ENCODE measurements at places on chromosomes 7 and 10.

DNA sequence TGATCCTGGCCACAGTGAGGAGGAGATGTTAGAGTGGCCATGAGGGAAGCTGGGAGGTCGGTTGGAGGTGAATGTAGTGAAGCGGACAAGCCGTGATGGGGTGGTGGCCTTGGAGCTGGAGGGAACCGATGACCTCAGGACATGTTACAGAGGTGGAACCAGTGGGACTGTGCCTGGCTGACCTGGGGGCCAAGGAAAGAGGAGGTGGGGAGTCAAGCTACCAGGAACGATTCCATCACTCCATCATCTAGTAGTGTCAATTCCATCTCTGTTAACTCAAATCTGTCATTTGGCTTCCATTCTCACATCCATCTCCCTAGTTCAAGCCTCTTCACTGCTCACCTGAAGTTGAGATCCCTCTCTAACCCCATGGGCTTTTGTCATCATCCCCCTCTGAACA lies 102.4 kb upstream of the LYZL2 start:
- no peak for DNase-seq

- DNase-seq = no peak
Measured at GRCh38 chr7:12754179-12754578, 66.7 kb downstream of the ARL4A start.

DNA sequence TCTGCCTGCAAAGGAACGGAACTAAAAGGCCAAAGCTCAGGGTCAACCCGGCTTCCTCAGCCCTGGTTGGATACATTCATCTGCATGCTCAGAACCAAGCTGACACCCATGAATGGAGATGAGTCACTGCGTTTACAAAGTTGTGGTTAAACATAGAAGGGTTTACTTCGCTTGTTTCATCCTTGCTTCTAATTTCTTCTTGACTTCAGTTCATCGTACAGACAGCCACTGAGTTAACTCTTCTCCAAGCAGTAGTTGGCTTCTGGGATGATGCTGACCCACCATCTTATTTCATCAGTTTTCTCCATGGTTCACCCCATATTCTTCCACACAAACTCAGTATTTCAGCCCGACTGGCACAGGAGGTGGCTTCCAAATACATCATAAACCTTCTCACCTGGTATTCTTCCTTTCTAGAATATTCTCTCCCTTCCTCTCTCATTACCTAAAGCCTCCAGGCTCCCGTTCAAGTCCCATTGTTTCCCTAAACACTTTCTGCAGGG lies 166.3 kb upstream of the RNF32 start:
- no peak for DNase-seq

DNA sequence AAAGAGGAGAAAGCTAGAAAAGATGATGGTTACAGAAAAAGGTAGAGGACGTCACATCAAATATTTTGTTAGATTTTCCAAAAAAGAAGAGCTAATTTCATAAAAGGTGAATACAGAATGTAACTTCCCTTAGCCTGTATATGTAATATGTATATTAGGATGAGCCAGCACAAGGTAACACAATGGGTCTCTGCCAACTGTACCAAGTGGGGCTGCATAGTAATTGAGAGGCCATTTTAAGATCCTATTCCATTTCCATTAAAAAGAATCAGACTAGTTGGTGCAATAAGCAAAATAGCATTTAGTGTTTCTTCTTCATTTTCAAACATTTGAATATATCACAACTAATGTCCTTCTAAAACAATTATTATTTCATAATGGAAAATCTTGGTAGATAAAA lies 134.6 kb downstream of the SEMA3A start:
- DNase-seq = no peak

DNA sequence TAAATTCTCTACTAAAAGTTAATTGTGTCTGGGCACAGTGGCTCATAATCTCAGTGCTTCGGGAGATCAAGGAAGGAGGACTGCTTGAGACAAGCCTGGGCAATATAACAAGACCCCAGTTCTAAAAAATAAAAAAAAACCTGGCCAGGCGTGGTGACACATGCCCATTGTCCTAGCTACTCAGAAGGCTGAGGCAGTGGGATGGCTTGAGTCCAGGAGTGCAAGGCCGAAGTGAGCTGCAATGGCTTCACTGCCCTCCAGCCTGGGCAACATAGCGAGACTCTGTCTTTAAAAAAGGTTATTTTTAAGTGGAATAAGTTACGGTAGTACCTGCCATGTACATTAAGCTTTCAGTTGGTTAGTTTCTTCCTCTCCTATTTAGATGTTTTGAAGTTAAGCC lies 28.9 kb downstream of the CDK14 start:
- no peak for DNase-seq

- DNase-seq = no peak
Measured at GRCh38 chr10:119872610-119872859, at the start of gene MCMBP. TSS of gene MCMBP (minus strand) at chr10:119872843. CDS start at chr10:119872584, 259 bp downstream.

- no peak for DNase-seq
Measured at GRCh38 chr7:157615101-157615817, 278.5 kb downstream of the DNAJB6 start.

- no peak for DNase-seq
Measured at GRCh38 chr7:317643-318405, 27.9 kb downstream of the FOXL3 start.

DNA sequence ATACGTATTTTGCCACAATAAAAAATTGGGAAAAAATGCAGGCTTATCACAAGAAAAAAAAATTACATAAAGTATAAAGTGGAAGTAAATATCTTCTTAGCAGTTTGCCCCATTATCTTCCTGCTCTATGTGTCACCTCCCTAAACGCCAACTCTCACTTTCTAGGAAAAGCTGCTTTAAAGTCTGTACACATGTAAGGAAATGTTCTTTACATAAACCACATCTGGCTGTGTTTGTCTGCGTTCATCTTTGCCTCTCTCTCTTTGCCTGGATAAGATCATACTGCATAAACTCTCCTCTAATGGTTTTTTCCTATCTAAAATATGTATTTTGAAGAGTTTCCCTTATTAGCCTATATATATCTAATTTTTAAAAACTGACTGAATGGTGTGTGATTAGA lies 23.0 kb upstream of the UMAD1 start:
- no peak for DNase-seq

- no peak for DNase-seq
Measured at GRCh38 chr7:14818871-14819270, 83.7 kb downstream of the DGKB start.

DNA sequence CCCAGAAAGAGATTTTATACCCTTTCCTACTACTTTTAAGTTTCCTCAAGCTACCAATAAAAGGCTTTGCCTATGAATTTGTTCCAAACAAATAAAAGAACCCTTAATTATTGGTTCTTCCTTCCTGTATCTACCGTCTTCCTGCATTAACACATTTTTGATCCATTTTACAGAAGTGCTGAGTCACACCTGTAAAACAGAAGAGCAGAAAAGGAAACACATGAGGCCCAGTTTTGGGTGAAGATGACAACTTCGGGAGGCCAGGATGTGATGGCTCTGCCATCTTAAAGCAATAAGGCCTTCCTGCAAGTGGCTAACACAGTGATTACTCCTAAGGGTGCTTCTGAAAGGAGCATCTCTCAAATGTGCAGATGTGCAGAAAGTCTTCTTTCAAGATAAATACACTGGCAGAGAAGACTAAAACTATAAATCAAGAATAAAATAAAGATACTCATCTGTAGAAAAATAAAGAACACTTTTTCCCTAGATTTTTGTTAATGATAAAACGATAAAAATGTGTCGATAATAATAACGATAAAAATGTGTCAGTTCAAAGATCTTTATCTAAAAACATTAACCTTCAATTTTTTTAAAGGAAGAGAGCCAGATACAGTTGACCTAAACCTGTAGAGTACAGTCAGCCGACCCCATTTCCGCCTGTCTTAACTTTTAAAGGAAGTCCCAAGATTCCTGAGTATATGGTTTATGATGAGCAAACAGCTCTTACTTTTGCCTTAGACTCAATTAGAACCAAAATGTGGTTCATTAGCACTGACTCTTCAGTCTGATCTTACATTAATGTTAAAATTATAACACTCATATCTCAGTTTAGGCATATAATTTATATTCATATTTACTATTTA lies 108.6 kb downstream of the UBE2H start:
- peak; percentile 20 for DNase-seq

DNA sequence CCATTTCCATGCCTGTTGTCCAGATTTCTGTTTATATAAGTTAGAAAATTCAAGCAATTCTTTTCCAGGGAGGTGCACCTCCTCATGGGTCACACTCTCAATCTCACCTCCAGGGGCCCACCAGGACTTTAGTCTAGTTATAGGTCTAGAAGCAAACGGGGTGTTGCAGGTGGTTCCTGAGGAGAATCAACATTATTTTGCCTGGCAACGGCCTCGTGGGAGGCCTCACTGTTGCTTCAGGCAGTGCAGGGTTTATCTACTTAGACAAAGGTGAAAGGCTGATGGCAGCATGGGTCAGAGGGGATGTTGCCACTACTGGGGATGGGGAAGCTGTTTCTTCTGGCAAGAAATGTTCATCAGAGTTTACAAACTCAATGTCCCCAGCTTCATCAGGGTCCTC lies 56.7 kb upstream of the LRRC18 start:
- no peak for DNase-seq

- DNase-seq = no peak
Measured at GRCh38 chr7:155107126-155107525, 37.0 kb downstream of the HTR5A start.

GRCh38 chr7:88484551-88484950 lies 177.9 kb upstream of the STEAP4 start:
- DNase-seq = no peak

DNA sequence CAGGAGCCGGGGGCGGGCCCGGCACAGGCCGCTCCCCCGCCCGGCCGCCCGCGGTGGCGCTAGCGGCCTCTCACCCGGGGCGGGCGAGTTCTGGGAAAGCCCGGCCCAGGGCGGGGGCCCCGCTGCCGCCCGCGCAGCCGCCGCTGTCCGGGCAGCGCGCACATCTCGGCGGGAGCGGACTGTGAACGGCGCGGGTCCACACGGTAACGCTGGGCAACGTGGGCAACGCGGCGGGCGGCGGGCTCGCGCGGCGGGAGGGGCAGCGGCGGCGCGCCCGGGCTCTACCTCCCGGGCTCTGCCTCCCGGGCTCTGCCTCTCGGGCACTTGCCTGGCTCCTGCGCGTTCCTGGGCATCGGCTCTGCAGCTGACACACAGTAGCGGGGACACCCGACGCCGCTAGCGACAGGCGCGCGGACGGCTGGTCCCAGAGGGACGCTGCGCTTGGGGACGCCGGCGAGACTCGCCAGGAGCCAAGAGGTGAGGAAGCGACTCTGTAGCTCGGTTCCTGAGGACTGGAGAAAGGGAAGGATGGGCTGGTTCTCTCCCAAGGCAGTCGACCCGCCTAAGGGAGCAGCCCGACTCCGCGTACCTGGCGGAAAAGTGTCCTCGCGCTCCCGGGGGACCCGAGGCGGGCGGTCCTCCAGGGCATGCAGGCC lies at the start of gene PLCE1:
PLCE1 (plus strand) TSS at position 150 of the 656 bp plus-strand sequence. CDS start 37,116 bp downstream, outside the sequence.
- DNase-seq = no peak

DNA sequence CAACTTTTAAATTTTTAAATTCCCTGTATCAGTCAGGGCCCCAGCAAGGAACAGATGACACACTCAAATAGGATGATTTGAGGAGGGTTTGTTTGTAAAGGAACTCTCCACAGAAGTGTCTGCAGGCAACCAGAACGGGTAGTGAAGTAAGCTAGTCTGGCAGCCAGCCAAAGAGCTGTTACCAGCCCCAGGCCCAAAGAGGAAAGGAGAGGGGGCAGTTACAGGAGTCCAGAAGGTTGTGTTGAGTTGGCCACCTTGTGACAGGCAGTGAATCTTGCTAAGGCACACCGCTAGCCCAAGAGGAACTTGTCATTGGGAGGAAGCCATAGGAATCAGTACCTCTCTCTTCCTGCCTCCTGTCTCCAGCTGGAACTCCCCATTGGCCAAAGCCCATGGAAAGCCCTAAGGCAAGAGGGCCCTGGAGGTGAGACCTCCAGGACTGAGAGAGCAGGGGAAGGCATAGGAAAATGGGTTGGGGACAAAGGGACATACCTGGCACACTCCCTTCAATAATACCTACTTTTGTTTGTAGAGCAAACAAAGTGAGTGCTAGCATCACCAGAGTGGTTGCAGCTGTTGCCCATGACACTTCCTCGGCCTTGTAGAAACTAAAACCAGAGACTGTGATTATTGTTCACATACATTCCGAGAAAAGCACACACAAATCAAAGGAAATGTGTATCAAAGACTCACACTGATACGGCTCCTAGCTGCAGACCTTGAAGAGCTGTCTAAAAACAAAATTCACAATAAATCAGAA lies 25.4 kb upstream of the GATAD1 start:
- DNase-seq = peak; percentile 18

DNA sequence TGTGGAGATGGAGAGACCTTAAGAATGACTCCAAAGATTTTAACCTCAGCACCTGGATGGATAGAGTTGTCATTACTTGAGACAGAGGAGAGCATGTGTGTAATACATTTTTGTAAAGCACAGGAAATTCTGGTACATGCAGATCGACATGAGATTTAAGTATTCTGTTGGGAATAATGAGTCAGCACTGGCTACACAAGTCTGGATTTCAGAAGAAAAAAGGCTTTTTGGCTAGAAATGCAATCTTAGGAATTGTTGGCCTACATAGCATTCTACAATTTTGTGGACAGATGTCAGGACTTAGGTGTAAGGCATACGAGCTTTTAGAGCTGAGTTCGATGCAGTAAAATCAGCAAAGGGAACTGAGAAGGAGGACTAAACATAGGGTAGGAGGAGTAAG lies 24.1 kb upstream of the ANKRD30A start:
- DNase-seq = no peak

- DNase-seq = no peak
Measured at GRCh38 chr10:132764108-132764507, 21.8 kb downstream of the NKX6-2 start.

- DNase-seq = no peak
Measured at GRCh38 chr10:29681676-29682448, 47.1 kb upstream of the SVIL start.

GRCh38 chr10:87928996-87929395 lies 65.6 kb downstream of the PTEN start:
- DNase-seq = no peak

DNA sequence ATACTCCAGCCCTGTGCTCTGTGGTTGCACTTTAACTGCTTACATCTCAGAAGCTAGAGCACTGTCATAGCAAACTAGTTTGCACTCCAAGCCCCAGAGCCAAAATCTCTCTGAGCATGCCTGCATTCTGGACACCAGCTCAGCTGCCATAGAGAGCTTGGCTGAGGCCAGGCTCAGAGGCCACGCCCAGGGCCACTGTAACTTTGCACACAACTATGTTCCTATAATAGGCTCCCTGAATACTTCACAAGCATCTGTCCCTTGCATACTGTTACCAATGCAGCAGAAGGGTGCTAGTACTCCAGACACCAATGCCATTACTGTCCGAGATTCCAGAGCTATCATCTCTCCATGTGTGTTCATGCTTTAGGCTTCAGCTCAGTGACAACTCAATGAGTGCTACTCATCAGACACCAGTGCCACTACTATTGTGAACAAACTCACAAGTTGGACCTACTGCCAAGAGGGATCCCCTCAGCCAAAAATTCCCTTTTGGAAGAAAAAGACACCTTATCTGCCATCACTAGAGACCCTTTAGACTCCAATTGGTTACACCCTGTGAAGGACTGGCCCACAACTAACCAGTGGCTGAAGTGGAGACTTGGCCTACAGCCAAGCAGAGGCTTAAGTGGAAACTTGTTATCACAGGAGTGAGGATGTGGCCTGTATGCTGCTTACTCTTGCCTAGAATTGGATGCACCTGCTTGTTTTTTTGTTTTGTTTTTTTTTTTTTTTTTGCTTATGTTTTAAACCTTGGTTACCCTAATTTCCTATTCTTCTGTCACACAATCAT lies 211.6 kb upstream of the MAGI2 start:
- DNase-seq = no peak

GRCh38 chr10:112227331-112227987 lies 43.9 kb upstream of the GPAM start:
- DNase-seq = no peak

- no peak for DNase-seq
Measured at GRCh38 chr10:74909670-74910069, 83.3 kb downstream of the KAT6B start.

GRCh38 chr7:66869660-66870450 lies 51.2 kb upstream of the TMEM248 start:
- DNase-seq = no peak
